ENCODE measurements at places on chromosomes 2 and 18.

GRCh38 chr2:31081492-31081891 lies 56.7 kb downstream of the GALNT14 start:
- DNase-seq, result no peak

DNA sequence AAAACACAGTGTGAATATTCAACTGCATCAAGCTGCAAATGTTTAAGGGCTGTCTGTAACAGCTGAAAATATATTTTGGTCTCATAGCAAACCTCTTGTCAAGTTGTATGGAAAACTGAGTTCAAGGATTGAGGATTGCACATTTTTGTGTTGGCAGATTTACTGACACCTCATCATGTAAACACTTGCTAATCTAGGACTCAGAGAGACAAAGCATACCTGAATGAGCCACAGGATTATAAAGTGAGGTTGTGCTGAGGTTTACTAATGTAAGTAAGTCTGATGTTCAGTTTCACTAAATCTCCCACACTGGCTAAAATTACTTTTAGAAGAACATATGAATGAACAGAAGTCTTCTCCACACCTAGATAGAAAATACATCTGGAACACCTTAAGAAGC lies 1993.1 kb upstream of the CELF4 start:
- DNase-seq, result no peak

- no peak for DNase-seq
Observed at GRCh38 chr2:99682275-99683060, 192.7 kb upstream of the REV1 start.

- no peak for DNase-seq
Observed at GRCh38 chr2:108619925-108620620, 85.8 kb downstream of the LIMS1 start.

DNA sequence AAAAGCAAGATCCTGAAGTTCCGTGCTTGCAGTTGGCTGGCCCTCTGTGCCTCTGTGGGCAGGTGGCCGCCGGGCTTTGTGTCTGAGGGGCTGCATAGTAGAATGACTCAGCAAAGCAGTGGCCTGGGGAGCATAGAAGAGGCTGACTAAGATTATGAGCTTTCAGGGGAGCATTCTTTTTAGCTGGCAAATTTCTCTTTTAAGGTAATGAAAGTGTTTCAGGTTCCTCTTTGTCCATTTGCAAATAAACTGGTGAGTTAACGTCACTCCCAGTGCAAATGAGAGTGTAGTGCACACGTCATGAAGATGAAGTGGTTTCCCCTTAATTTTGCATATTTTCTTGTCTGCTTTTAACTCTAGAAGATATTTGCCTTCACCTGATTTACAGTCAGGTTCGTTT lies 98.6 kb downstream of the BCL2L11 start:
- no peak for DNase-seq

- no peak for DNase-seq
Observed at GRCh38 chr2:127255146-127255545, 35.0 kb upstream of the CYP27C1 start.

- DNase-seq, result no peak
Observed at GRCh38 chr2:18525236-18525635, 35.2 kb downstream of the RDH14 start.

DNA sequence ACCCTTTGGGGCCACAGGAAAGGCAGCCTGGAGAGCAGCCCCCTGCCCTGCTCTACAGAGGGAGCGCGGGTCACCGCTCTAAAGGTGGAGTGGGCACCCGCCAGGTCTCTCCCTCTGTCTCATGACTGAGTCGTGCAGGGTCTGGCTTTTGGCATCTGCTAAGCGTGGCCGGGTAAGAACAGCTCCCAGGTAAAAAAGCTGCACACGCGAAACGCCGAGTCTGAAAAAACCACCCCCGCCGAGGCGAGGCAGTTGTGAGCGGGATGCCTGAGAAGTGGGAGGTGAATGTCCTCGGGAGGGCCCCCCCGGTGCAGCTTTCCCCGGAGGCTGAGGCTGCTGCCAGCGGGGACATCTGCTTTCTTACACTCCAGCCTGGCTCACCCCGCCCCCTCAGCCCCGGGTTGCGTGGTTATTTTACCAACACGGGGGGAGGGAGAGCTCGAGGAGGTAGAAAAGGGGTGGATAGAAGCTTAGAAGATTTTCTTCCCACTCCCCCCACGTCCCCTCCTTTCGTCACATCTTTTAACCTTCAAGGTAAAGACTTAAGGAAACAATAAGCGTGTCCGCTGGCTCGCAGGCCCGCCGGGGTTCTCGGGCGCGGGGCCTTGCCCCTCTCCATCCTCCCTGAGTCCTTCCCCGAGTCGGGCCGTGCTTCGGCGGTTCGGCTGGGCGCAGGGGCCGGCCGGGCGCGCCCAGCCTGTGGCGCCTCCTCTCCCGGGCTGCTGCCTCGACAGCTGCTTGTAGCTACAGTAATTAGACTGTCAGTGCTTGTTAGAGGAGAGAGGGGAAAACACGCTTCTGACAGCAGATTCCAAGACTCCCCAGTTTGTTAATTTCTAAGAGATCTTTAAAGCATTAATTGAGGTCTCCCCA lies 70.6 kb upstream of the PSMD14 start:
- DNase-seq, result peak; percentile 38

DNA sequence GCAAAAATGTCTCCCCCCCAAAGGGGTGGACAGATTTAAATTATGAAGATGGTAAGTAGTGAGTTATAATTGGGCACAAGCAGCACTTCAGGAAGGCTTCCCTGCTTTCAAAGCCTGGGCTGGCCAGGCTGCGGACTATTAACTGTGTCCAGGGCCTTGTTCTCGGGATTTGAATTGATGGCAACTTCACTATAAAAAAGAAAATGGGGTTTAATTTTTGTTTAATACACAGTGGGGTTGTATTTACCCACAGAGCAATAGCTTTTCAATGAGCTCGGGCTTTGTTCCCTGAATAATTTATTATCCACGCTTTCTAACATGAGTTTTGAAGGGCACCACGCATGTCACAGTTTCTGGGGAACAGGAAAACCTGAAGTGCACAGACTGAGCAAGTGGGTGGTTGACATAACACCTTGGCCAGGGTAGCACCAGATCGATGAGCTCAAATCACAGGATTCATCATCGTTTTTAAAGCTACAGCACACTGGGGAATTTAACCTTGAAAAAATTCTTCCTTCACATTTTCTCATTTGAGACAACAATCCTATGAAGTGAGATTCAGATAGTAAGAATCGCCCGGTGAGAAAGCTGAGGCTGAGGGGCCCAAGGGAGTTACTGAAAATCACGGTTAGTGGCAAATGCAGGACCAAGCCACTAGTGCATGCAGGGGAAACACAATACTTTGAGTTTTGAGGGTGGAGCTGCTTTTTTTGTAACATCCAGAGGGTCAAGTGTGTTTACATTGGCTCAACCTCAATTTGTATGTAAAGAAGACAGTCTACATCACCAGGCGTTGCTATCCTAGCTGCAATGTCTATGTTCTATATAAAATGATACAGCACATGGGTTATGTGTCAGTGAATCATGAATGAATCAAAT lies 28.9 kb upstream of the LMAN1 start:
- no peak for DNase-seq

DNA sequence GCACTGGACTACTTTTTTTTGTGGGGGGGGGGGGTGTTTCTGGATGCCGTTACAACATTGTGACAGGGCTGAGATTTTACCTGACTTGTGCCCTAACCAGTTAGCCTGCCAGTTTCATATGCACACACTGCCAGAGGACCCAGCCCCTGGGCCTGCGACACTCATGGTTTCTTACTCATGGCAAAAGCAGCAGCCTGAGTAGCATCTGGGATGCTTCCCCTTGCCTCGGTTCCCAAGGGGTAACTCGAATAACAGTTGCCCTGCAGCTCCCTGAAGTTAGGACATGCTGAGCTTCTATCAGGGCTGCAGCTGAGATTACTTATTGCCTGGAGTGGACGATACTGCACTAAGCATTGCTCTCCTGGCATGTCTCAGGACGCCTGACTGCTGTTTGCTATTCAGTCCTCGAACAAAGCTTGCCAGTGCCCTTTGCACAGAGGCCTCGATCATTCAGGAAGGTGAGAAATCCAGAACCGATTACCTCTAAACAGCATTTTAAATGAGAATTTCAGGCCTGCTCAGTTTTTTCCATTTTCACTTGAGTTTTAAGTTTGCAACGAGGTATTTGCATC lies 47.9 kb downstream of the TRPM8 start:
- DNase-seq, result no peak

DNA sequence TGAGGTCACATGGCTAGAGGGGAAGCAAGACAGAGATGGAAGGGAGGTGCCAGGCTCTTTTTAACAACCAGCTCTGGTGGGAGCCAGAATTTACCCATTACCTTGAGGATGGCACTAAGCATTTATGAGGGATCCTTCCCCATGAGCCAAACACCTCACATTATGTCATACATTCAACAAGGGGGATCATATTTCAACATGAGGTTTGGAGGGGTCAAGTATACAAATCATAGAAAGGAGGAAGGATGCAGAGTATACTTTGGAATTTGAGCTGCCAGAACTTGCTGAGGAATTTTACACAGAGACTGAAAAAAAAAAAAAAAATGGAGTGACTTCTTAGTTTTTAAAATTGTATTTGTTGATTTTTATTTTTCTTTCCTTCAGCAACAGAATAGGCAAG lies 891.4 kb downstream of the CCDC85A start:
- no peak for DNase-seq

DNA sequence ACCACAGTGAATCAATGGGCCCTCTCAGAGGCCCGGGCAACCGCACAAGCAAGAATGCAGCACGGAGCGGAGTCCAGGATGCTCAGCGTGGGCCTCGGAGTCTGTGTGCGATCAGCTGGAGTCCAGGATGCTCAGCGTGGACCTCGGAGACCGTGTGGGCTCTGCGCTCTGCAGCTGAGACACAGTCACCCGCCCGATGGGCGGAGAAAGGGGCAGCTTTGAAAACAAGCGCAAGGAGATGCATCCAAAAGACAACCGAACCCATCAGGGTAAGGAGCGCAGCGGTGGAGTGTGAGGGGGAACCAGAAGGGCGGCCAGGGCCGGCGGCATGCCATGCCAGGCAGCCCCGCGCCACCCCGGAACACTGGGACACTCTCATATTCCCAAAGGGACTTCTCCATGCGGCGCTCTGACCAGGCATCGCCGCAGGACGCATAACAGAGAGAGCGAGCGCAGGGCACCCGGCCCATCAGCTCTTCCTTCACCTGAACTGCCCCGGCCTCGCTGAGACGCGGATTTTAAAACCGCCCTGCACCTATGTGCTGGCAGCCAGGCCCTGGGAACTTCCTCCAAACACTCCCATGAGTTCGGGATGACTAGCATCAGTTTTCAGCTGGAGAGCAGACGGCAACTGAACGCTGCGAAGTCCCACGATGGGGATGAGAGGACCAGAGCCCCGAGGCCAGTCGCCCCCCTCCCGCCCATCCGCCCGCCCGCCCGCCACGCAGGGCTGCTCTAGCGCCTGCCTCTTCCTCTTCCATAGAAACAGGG lies 44.7 kb downstream of the MC5R start:
- no peak for DNase-seq

GRCh38 chr2:113283704-113284284 lies 5.1 kb upstream of the PAX8 start:
- no peak for DNase-seq

GRCh38 chr2:43005245-43005974 lies 213.0 kb upstream of the HAAO start:
- no peak for DNase-seq

- no peak for DNase-seq
Observed at GRCh38 chr2:236971919-236972381, 113.7 kb upstream of the COPS8 start.

DNA sequence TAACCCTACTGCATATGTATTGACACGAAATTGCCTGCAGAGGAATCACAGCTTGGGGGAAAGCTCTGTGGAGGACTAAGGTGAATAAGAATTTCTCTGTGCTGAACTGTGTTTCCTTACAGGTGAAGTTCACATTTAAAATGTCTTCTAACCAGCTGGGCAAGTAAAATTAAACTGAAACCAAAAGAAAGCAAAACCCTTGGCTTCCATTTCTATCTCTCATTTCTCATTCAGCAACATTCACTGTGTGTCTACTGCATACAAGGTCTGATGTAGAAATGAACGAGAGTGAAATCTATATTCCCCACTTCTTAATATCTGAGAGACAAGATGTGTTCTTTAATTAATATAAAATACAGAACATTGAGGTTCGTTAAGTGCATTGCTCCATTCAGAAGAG lies 397.3 kb downstream of the SOX11 start:
- no peak for DNase-seq

GRCh38 chr2:1421731-1422130 lies 8.5 kb downstream of the TPO start:
- DNase-seq, result no peak

- peak; percentile 57 for DNase-seq
Observed at GRCh38 chr2:88638743-88639142, 11.5 kb upstream of the EIF2AK3 start.

DNA sequence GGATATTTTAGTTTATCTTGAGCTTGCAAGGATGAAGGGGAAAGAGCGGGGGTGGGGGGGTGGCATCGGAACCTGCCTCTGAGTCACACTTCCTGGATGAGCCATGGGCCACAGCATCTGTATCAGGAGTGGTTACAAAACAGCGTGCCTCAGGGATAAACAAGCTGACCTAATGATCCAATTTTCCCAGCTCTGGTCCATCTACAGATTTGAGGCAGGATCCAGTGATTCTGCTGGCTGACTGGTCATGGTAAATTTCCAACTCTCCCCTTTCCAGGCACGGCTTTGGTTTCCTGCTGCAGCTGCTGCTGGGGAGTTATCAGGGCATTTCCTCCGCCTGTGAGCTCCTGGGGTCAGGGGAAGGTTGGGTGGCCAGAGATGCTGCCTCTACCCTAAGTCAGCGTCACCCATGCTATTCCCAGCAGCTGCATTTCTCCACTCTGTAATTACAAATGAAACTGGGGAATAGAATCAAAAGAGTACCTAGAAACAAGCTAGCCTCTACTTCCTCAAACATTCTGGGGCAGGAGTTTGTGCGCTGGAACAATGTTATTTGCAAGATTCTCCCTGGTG lies 4.7 kb upstream of the HPCAL1 start:
- peak; percentile 32 for DNase-seq

- DNase-seq, result no peak
Observed at GRCh38 chr2:164808776-164809175, 32.8 kb downstream of the COBLL1 start.

- DNase-seq, result no peak
Observed at GRCh38 chr2:111007757-111008688, 112.7 kb upstream of the BCL2L11 start.

DNA sequence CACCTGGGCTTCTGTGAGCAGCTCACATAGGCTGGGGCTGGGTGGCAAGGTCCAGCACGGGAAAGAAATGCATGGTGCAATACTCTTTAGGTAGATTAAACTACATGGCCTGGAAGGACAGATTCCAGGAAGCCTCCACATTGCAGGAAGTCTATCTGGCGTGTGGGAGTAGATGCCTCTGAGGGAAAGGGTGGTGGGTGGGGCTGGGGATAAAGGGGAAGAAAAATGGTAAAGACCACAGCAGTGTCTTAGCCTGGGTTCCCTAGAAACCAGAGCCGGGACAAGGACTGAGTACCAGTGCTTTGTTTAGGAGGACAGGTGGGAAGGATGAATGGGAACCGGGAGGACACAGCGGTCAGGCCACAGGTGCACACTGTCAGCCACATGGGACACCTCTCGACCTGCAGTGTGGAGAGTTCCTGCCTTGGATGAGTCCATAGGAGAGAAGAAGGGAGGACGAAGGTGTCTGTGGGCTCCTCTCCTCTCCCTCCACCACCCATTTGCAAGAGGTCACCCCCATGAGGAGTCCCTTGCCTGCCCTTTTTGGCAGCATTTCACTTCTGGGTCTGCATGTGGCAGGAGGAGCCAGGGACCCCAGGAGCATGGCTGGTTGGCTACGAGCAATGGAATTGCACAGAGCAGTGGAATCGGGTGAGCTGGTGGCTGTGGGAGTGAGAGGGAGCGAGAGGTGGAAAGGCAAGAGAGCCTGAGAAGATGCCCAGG lies 91.5 kb upstream of the HS6ST1 start:
- DNase-seq, result no peak
